ENCODE measurements at places on chromosomes 3 and 15. TPM values are rescaled to one million over a fixed set of nuclear protein-coding genes. Genes with fewer than 3 reads are reported as not detected.

- peaks cover 26% of the 10 kb centered on the region for H3K4me1 ChIP-seq
- peaks cover 9% of the 10 kb centered on the region for H3K27me3 ChIP-seq
- H3K27ac ChIP-seq: peak overlapping the region; percentile 95
- H3K4me3 ChIP-seq: peak overlapping the region; percentile 91
Observed at GRCh38 chr3:179149406-179149867, 1.3 kb downstream of the PIK3CA start.

GRCh38 chr15:26023231-26023630 lies 160.1 kb upstream of the ATP10A start:
- H3K27ac ChIP-seq: no peak overlapping the region
- H3K27me3 ChIP-seq: no peaks in the 10 kb centered on the region
- no peak for DNase-seq
- no peaks in the 10 kb centered on the region for H3K4me1 ChIP-seq
- no peaks in the 10 kb centered on the region for H3K36me3 ChIP-seq

RTP3 gene
- total RNA-seq: not detected

GRCh38 chr3:36212251-36212650 lies 168.1 kb upstream of the STAC start:
- no peaks in the 10 kb centered on the region for H3K4me1 ChIP-seq
- no peak overlapping the region for H3K4me3 ChIP-seq
- H3K27ac ChIP-seq: no peak overlapping the region
- H3K27me3 ChIP-seq: no peaks in the 10 kb centered on the region
- no peaks in the 10 kb centered on the region for H3K36me3 ChIP-seq

DNA sequence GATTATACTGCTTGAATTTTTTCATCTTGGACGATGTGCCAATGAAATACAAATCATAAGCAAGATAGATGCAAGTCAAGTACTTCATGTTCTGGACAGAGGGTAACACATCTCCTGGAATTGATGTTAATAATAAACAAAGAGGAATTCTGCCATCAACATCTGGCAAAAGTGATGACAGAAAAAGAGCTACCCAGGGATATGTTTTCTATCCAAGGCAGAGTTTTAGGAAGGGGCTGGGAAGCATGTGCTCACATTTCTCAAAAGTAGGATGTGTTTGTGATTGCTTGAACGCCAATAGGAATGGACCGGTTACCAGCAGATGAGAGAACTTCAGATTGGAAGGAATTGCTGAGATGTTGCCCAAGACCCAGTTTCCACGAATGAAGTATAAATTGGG lies 242.6 kb upstream of the AGTR1 start:
- H3K4me3 ChIP-seq: no peak overlapping the region
- no peaks in the 10 kb centered on the region for H3K36me3 ChIP-seq
- no peaks in the 10 kb centered on the region for H3K27me3 ChIP-seq
- no peak overlapping the region for H3K27ac ChIP-seq
- H3K4me1 ChIP-seq: no peaks in the 10 kb centered on the region

All from activated CD4-positive, alpha-beta T cell treated with anti-CD3 and anti-CD28 coated beads, Interleukin-2, amount 10 ng/mL, durations not matched to agents 24 days and 14 days (primary cell).